ENCODE measurements at places on chromosomes 6 and 20.

DNA sequence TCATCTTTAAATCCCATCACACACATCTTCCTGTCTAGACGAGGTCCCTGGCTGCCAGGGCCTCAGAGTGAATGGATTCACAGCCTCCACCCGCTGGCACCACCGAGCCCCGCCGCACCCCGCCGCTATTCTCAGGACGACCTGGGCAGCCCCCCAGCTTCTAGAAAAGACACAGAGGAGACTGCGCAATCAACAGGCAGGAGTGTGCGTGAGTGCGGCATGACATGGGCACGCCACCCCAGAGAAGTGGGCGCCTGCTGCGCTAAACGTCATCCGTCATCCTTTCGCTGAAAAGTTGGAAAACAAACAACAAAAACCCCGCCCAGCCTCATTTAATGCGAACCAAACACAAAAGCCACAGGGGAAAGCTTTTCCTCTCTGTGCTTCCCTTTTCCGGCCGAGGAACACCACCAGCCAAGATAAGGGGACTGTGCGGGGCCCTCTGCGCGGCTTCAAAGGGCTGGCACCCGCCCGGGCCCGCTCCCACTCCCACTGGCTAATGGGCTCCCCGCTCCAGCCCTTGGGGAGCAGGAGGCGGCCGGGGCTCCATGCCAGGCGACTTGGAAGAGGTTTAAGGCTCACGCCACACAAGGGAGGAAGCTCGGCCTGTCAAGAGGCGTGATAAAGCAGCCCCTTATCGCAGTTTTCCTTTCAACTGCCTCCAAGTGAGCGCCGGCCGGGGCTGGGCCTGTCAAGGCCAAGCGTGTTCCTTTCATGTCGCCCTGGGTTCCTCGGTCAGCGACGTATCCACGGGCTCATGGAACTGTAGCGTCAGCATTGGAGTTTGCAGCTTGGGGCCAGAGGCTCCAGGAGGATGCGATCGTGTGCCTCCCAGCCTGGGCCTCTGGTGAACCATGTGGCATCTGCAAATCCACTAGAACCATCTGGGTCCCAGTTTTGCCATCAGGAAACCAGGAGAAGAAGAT, 50.1 kb downstream of the NFATC2 start:
- DNase-seq: no peak

GRCh38 chr6:99091985-99092384, 144.2 kb upstream of the FBXL4 start:
- DNase-seq: no peak

- no peak for DNase-seq
These were observed 147.9 kb downstream of the TFAP2B start for GRCh38 chr6:50966532-50966931.

- no peak for DNase-seq
These were observed 34.3 kb upstream of the TNFRSF21 start for GRCh38 chr6:47344022-47344421.

GRCh38 chr6:120965814-120966213, 368.5 kb downstream of the TBC1D32 start:
- DNase-seq: no peak

- DNase-seq: no peak
These were observed 15.5 kb downstream of the MYBL2 start for GRCh38 chr20:43682446-43682845.

- no peak for DNase-seq
These were observed 196.1 kb downstream of the TRIM27 start for GRCh38 chr6:28727559-28728211.

DNA sequence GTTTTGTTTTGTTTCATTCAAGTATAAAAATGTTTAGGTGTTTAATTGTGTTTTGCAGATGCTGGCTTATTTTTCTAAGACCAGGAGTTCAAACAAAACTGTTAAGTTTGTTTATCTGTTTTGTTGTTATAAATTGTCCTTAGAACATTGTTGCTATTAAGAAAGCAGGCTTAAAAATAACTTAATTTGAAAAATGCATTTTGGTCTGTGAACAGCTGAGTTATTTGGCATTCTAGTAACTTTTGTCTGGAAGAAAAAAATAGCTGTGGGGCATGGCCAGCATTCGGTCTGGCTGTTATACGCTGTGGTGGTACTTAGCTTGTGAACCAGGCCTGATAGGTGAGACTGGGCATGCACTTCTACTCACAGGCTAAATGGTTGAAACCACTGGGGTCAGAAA, 37.8 kb downstream of the SLX4IP start:
- DNase-seq: no peak

DNA sequence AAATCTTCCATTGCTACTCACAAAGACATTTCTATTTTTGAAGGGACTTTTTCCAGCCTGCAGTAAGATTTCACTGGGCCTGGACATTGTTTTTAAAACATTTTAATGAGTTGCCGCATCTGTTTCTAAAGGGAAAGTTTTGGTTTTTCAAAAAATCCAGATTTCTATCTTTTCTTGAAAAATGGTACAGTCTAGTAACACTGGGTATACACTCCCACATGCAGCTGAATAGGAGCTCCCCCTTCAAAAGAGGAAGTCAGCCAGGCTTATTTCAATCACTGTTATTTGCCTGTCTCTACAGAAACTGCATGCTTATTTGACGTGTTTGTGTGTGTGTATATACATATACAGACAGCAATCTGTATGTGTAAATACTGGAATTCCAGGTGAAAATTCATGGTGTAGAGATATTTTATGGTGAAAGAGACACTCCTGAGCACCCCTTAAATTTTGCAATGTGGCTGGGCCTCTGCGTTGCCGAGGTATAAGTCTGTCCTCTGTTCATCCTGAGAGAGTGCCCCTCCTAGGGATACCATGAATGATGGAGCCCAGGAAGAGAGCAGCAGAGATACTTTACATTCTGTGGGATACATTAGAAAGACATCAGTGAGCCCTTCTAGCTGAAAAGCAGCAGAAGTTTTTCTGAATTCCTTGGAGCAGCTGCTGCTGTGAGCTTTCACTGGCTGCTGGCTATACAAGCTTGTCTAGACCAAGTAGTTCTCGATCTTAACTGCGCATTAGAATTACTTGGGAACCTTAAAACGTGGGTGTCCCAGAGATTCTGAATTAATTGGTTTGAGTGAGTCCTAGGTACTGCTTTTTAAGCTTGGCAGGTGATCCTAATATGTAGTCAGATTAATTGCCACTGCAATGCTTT, 12.0 kb upstream of the ABRACL start:
- DNase-seq: no peak

DNA sequence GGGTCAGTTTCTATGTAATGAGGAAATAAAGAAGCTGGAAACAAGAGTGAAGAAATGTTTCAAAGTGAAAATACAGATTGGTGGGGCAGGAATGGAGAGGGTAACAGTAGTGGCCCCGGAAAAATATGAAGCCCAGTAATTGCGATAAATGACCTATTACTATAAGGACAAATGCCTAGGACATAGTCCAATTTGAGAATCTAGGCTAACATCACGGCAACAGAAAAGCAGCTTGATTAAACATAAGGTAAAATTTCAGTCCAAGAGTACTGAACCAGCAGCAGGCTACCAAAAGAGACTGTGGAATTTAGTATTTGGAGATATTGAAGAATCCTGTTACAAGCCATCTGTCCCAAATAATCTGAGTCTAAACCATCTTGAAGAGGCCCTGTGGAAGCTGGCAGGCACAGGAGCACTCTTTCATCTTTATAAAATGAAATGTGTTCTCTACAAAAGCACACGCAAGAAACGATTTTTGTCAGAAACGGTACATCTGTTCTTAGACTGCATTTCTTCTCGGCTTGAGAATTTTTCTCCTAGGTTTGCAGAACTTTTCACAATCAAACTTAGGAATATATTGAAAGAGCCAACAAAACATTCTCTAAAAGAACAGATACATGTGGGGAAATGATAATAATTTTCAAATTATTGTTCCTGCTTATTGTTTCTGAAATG, 49.3 kb downstream of the ELOVL5 start:
- DNase-seq: no peak

GRCh38 chr6:157625764-157626163, 197.3 kb upstream of the SNX9 start:
- DNase-seq: no peak

DNA sequence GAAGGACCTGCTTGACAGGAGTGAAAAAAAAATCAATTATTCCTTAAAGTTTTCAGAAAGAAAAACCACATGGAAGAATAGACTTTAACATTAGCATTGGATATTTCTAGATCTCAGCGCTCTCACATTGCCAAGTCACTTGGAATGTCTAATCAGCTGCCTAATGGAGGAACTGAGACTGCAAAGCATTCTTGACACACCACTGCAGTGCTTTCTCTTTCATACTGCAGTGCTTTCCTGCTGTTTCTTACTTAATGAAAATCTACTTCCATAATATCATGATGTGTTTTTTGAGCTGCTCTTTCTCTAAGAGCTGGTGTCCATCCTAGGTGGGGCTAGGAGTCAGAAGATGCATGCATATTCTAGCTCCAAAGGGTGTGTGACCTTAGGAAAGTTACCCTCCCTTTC, 20.4 kb upstream of the MCM3 start:
- DNase-seq: no peak

- peak; percentile 81 for DNase-seq
These were observed 5.5 kb upstream of the NTSR1 start for GRCh38 chr20:62702895-62703852.

GRCh38 chr20:19557291-19557690, 200.8 kb upstream of the RIN2 start:
- DNase-seq: no peak

Measured in amniotic stem cell (primary cell).